ENCODE measurements at places on chromosomes 12 and 14.

GRCh38 chr12:99261256-99261655 lies 386.3 kb upstream of the GARIN6 start:
- peak; percentile 23 for DNase-seq

GRCh38 chr12:55664826-55665225 lies 28.1 kb downstream of the OR10P1 start:
- DNase-seq = no peak

GRCh38 chr12:120639771-120640721 lies at the start of gene CABP1:
CABP1 (plus strand) TSS chr12:120640626; CDS start chr12:120640686, 60 bp downstream.
- peak; percentile 55 for DNase-seq

DNA sequence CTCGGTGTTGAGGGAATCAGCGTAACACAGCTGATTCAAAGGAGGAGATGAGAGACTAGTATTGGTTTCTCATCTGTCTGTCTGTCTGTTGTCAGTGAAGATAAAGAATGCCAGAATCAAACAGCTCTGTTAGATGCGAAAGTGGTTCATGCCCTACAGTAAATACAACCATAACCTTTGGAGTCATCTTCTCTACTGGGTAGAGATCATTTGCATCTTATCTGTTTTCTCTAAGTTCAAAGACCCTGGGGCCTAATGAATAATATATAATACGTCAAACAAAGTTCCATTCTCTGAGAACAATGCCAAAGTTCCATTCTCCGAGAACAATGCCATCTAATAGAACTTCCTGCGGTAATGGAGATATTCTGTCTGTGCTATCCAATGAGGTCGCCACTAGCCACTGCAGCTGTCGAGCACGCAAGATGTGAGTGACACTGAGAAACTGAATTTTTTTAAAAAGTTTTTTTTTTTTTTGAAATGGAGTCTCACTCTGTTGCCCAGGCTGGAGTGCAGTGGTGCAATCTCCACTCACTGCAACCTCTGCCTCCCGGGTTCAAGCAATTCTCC lies 6.6 kb downstream of the IL31 start:
- DNase-seq = no peak

- peak; percentile 51 for DNase-seq
Observed at GRCh38 chr12:23359975-23360701, 589.3 kb downstream of the SOX5 start.

DNA sequence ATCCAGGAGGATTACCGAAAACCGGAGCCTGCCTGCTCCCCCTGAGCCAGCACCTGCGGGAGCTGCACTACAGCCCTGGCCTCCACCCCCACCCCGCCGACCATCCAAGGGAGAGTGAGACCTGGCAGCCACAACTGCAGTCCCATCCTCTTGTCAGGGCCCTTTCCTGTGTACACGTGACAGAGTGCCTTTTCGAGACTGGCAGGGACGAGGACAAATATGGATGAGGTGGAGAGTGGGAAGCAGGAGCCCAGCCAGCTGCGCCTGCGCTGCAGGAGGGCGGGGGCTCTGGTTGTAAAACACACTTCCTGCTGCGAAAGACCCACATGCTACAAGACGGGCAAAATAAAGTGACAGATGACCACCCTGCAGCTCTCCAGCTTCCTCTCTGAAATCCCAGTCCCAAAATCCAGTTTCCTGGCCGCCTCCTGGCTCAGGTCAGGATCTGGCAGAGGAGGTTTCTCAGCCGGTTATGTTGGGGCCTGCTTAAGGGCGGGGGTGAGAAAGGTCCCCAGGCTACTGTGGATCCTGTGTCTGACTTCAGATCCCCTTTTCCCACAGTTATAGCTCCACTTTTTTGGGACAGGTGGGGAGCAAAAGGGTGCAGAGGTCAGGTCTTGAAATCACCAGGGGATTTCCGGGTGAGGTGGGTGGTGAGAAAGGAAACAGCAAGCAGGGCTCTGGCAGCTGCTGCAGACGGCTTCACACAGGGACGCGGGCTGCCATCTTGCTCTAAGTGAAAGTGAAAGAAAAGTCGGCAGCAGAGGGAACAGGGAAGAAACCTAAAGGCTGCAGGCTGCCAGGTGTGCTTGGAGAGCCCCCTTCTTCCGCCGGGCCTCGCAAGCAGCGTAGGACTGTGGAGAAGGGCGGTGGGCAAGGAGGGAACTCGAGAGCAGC lies at the start of gene TAPBPL:
TSS of gene TAPBPL (plus strand) at position 695 of the 897 bp plus-strand sequence. CDS start 207 bp downstream, outside the sequence.
- peak; percentile 91 for DNase-seq

- peak; percentile 95 for DNase-seq
Observed at GRCh38 chr12:91432089-91432488, 249.5 kb upstream of the DCN start.

DNA sequence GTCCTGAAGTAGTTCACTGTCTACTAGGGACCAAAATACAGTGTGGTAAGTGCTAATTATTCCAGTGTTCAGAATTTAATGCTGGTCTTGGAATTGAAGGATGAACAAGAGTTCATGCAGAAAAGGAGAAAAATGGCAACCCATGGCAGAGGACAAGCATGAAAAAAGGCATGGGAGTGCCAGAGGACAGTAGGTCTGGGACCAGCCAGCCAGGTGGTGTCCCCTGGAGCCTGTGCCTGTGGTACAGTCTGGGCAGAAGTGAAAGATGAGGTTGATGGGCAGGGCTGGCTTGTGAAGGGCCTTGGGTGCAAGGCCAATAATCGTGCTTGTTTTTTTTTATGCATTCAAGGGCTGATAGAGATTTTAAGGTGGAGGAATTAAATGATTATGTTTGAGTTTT lies 21.0 kb downstream of the C12orf75 start:
- no peak for DNase-seq

GRCh38 chr12:49567302-49567610 lies 686 bp downstream of the MCRS1 start:
- no peak for DNase-seq

DNA sequence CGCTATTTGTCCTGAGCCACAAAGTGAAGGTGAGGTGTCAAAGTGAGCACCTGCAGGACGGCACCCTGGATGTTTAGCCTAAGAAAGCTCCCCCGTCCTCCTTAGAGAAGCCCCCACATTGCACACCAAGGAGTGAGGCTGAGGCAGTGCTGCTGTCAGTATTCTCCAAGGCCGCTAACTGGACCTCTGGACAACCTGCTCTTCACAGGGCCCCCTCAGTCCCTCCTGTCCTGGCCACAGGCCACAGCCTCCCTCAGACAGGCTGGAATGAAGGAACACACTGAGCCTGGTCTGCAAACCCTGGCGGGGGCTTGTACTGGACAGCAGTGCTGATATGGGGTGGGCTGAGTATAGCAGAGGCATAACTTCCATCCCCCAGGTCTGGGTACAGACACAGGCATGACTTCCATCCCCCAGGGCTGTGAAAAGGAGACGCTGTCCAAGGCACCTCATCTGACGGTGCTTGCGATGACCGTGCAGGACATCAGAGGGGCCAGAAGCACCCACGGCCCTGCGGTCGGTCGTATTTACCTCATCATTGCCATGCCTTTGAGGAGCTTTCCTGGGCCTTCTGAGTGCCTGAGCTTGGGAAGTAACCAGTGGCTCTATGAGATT lies 82.4 kb upstream of the DIO3 start:
- no peak for DNase-seq

DNA sequence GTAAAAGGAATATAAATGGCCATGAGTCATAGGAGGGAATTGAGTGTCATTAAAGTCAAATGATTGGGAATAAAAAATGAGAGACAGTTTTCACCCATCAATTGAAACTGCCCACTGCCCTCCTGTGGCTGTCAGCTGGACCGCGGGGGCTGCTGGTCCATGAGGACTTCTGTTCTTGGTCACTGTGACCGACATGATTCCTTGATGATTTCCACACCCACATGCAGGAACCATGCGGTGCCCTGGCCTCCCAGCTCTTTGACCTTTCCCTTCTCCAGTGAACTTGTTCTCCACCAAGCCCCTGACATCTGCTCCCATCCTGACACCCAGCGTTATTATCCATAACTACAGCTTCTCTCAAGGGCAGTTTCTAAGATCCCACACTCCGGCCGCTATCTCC lies 48.4 kb downstream of the C12orf75 start:
- DNase-seq = no peak

DNA sequence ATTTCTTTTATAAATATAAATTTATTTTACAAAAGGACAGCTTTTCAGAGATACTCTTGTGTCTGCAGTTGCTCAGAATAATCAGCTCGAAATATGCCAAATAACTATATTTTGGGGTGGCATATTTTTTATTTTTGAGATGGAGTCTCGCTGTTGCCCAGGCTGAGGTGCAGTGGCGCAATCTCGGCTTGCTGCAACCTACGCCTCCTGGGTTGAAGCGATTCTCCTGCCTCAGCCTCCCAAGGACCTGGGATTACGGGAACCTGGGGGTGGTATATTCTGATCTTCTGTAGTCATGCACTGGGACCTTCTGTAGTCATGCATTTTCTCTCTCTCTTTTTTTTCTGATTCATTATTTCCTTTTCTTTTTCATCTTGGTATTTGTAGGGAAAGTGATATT lies 135.0 kb upstream of the AMIGO2 start:
- no peak for DNase-seq

DNA sequence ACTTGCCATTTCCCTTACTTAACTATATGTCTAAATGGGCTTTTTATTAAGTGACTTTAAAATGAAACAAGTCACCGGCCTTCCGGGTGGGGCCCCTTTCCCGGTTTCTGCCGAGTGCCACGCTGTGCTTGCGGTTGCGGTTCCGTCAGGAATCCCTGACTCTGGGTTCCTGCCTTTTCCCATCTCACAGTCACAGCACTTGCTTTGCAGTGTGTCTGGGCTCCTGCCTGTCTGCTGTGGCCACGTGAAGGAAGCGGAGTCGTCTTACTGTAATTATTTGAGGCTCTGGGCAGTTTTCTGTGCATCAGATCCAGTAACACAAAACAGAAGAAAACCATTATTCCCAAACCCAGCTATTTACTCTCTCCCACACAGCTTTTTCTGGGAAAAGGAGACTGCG lies 44.0 kb upstream of the FRMD6 start:
- DNase-seq = no peak

GRCh38 chr14:54337314-54337713 lies 59.5 kb upstream of the CDKN3 start:
- DNase-seq = no peak

- no peak for DNase-seq
Observed at GRCh38 chr12:104620837-104621531, 164.2 kb downstream of the CHST11 start.

DNA sequence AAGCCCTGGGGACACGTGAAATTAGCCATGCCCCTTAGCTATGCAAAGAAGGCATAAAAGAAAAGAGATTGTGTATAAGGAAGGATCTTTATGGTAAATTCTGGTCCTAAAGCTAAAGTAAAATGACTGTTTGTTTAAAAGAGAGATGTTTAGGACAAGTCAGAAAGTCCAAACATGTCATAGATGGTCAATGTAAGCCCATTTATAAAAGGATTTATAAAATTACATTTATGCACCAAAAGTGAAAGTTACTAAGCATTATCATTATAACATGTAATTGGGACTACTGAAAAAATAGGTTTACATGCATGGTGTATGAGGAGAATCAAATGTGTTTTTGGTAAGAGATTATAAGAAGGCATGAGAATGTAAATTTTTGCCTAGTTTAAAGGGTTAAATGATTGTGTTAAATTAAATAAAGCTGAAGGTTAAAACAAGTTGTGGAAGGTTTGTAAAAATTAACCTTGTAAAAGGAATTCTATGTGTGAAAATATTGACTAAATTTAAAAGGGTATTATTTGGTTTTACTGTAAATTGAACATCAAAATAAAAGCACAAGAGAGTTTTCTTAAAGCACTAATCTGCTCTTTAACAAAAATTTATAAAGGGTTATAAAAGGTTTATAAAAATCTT lies 50.4 kb upstream of the TSPAN8 start:
- no peak for DNase-seq

DNA sequence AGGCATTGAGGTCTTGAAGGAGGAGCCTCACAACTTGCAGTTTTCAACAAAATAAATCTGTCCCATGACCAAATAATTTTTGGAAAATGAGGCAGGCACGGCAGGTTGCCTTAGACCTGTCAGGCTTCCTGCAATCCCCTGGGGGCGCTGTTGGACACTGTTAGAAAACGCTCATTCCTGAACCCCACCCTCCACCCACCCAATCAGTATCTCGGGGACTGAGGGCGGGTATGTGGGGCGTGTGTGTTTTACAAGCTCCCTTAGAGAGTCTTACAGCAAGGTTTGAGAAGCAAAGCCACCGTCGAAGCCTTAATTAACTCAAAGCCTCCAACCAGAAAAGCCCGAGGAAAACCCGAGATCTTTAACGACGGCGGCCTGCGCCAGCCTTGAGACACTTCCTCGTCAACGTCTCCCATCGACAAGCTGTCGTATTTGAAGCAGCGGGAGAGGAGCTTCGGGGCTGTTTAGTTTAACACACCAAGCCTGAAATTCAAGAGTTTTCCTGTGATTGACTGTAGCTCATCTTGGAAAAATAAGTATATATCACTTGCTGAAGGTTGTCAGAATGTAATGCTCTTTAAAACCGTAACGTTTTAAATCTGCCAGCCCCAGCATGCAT lies 123.0 kb downstream of the GLT1D1 start:
- DNase-seq = peak; percentile 64
